ENCODE measurements at places on chromosomes 2 and 18. TPM values are rescaled to one million over a fixed set of nuclear protein-coding genes. Genes with fewer than 3 reads are reported as not detected.
A peak's percentile ranks its signal among the peaks of the same experiment; 100 is the strongest.

- no peaks in the 10 kb centered on the region for H3K36me3 ChIP-seq
- peaks cover 2% of the 10 kb centered on the region for H3K4me1 ChIP-seq
- no peaks in the 10 kb centered on the region for H3K27me3 ChIP-seq
- H3K27ac ChIP-seq, result peak overlapping the region; percentile 59
These were observed 485 bp upstream of the GALNT3 start for GRCh38 chr2:165794536-165794928.

DNA sequence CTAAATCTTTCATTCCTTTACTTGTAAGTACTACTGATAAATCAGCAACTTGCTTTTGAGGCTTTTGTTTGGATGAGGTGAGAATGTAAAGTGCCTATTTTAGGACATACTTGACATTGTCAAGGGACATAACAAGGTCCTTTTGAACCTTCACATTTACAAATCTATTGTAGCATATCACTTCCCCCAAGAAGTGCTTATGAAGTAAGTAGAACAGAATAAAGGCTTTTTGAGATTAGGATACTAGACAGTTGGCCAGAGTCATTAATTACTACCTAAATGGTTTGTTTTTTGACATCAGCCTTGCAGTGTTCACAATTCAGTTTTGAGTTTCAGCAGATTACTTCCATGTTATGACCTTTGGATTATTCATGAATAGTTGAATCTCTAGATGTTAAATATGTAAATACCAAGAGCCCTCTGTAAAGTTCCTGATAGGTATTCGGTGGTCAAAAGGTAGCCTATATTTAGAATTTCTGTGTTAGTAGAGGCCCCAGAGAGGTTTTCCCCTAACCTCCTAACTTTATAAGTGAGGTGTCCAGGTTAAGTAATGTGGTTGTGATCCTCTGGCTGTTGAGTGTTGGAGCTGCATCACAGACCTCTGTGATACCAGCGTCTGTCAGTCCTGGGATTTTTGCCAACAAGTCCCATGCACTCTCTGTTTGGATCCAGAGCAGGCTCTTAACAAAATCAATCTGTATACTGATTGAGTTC is 67.2 kb downstream of the LCLAT1 start:
- no peaks in the 10 kb centered on the region for H3K27me3 ChIP-seq
- H3K4me3 ChIP-seq, result no peak overlapping the region
- H3K36me3 ChIP-seq, result peaks cover 3% of the 10 kb centered on the region
- no peak overlapping the region for H3K27ac ChIP-seq
- no peaks in the 10 kb centered on the region for H3K4me1 ChIP-seq
- no peak for DNase-seq

GRCh38 chr2:223890721-223891120 is 53.3 kb upstream of the AP1S3 start:
- no peak for DNase-seq
- H3K4me3 ChIP-seq, result no peak overlapping the region
- peaks cover 30% of the 10 kb centered on the region for H3K36me3 ChIP-seq
- no peaks in the 10 kb centered on the region for H3K27me3 ChIP-seq
- no peak overlapping the region for H3K27ac ChIP-seq

GRCh38 chr18:48136051-48136826 is 205.8 kb upstream of the SMAD2 start:
- no peak overlapping the region for H3K27ac ChIP-seq
- H3K36me3 ChIP-seq, result no peaks in the 10 kb centered on the region
- H3K4me3 ChIP-seq, result peak overlapping the region; percentile 35
- peak; percentile 59 for DNase-seq
- H3K4me1 ChIP-seq, result peaks cover 16% of the 10 kb centered on the region

DNA sequence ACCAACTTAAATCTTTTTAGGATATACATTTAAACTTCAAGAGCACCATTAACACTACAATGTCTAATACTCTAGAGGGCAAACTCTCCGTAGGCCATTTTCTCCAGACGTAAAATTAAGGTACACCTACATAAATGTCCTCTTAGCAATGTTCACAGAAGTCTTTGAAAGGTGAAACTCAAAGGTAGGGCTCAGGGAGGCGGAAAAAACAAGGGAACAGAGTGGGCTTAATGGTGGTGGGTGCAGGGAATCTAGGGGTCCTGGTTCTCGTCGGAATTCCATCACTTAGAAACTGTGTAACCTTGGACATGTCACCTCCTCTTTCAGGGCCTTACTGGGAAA is 668 bp downstream of the NFU1 start:
- no peaks in the 10 kb centered on the region for H3K36me3 ChIP-seq
- peak overlapping the region; percentile 89 for H3K4me3 ChIP-seq
- H3K27ac ChIP-seq, result peak overlapping the region; percentile 82
- no peak for DNase-seq
- no peaks in the 10 kb centered on the region for H3K27me3 ChIP-seq

- peaks cover 2% of the 10 kb centered on the region for H3K4me1 ChIP-seq
- H3K27me3 ChIP-seq, result 0 out of 2 replicates have a peak, but pooled peaks cover 3% of the 10 kb centered on the region
- H3K4me3 ChIP-seq, result peak overlapping the region; percentile 42
- peak; percentile 50 for DNase-seq
- no peaks in the 10 kb centered on the region for H3K36me3 ChIP-seq
These were observed 23.3 kb upstream of the MC5R start for GRCh38 chr18:13800505-13801259.

DNA sequence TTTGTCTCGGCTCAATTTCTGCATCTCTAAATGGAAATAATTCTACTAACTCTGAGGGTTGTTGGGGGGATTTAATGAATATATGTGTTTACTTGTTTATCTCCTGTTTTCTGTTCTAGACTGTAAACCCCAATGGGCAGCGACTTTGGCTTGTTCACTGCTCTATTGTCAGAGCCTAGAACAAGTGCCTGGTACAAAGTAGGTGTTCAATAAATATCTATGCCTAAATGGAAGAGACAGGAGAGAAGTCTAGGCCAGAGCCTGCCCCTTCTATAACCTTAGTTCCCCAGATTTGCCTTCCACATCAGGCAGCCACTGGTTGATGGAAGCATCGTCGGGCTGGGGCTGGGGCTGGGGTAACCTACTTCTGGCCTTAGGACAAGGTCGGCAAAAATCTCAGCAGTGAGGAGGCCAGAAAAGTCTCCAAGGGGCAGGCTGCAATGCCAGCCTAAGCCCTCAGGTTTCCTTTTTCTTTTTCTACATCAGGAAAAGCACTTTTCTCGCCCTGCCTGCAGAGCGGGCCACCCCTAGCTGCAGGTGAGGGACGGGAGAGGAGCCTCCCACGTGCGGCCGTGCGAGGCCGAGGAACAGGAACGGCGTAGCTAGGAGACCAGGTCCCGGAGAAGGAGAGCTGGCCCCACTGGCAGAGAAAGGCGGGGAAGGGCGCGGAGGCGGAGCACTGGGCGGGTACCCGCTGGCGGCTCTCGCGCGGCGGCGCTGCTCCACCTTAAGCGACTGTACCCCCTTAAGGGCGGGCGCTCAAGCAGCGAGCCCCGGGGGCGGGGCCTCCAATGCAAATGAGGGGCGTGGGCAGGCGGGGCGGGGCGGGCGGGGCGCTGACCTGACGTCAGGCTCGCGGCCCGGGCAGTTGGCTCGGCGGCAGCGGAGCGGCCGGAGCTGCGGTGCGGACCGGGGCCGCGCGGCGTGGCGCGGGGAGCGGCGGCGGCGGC is at the start of gene CNNM4:
Gene CNNM4, plus strand, starts transcription at position 867 of the 950 bp plus-strand sequence. CDS start 98 bp downstream, outside the sequence.
- peaks cover 11% of the 10 kb centered on the region for H3K4me1 ChIP-seq
- peak within 1 kb of the TSS; percentile 49 for H3K4me3 ChIP-seq

- H3K4me3 ChIP-seq, result no peak overlapping the region
- peaks cover 4% of the 10 kb centered on the region for H3K4me1 ChIP-seq
- DNase-seq, result no peak
- H3K27ac ChIP-seq, result no peak overlapping the region
- peaks cover 5% of the 10 kb centered on the region for H3K27me3 ChIP-seq
- no peaks in the 10 kb centered on the region for H3K36me3 ChIP-seq
These were observed 36.8 kb upstream of the LCLAT1 start for GRCh38 chr2:30410217-30410616.

- H3K4me1 ChIP-seq, result peaks cover 2% of the 10 kb centered on the region
- H3K27ac ChIP-seq, result no peak overlapping the region
- H3K4me3 ChIP-seq, result no peak overlapping the region
- H3K36me3 ChIP-seq, result no peaks in the 10 kb centered on the region
- no peaks in the 10 kb centered on the region for H3K27me3 ChIP-seq
- no peak for DNase-seq
These were observed 8.3 kb downstream of the ZCCHC2 start for GRCh38 chr18:62531078-62531477.

- H3K36me3 ChIP-seq, result no peaks in the 10 kb centered on the region
- H3K27ac ChIP-seq, result peak overlapping the region; percentile 83
- no peaks in the 10 kb centered on the region for H3K27me3 ChIP-seq
- H3K4me3 ChIP-seq, result peak overlapping the region; percentile 22
- H3K4me1 ChIP-seq, result peaks cover 14% of the 10 kb centered on the region
These were observed 55.0 kb downstream of the PKDCC start for GRCh38 chr2:42102591-42103450.

DNA sequence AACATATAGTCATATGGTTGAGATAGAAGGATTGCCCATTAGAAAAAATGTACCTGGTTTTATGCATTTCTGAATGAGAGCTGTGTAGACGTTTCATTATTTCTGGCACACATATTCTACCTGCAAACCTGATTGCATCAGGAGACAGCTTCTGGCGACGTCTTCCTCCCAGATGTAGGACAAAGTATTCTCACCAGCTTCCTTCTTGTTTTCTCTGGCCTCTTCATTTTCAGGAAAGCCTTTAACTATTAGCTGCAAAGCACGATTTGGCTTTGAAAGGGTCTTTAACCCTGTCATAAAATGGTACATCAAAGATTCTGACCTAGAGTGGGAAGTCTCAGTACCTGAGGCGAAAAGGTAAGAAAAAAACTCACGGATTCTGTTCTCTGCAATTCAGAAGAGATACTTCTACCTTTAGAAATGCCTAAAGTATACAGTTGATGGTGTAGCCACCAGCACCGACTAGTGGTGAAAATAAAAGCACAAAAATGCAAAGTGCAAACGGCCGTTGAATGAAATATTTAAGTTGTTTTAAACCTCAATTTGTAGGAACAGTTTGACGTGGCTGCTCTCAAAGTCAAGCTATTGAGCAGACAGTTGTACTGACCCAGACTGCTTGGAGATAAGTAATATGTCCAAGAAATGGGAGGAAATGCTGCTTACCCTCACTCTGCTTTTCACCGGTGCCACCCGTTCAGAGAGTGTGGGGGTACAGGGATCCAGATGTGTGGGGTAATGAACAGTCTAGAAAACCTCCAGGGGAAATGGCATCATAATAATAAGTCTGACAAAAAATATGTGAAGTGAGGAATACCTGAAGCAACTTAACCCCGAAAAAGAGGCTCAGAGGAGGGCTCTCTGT is 20.2 kb downstream of the IL18RAP start:
- H3K4me3 ChIP-seq, result no peak overlapping the region
- H3K36me3 ChIP-seq, result no peaks in the 10 kb centered on the region
- no peak overlapping the region for H3K27ac ChIP-seq
- H3K27me3 ChIP-seq, result no peaks in the 10 kb centered on the region

- peak overlapping the region; percentile 85 for H3K4me3 ChIP-seq
- DNase-seq, result no peak
- no peaks in the 10 kb centered on the region for H3K27me3 ChIP-seq
- no peak overlapping the region for H3K27ac ChIP-seq
These were observed 693 bp downstream of the UBE2F start for GRCh38 chr2:237967463-237967951.

GRCh38 chr18:48161191-48161910 is 230.9 kb upstream of the SMAD2 start:
- H3K27me3 ChIP-seq, result peaks cover 42% of the 10 kb centered on the region
- H3K4me1 ChIP-seq, result peaks cover 7% of the 10 kb centered on the region
- no peak overlapping the region for H3K27ac ChIP-seq
- H3K36me3 ChIP-seq, result no peaks in the 10 kb centered on the region
- no peak for DNase-seq
- peak overlapping the region; percentile 50 for H3K4me3 ChIP-seq

CAPN10 gene
- polyA plus RNA-seq, result 44.5 TPM

SCG2 gene
- 0.27 TPM for polyA plus RNA-seq

ANKAR gene
- 0.56 TPM for polyA plus RNA-seq

STK17B gene
- polyA plus RNA-seq, result 0.88 TPM

HMSD gene
- polyA plus RNA-seq, result 0.91 TPM

CCBE1 gene
- 5.2 TPM for polyA plus RNA-seq

LRRFIP1 gene
- polyA plus RNA-seq, result 13.8 TPM

VWC2L gene
- not detected for polyA plus RNA-seq

IL1R1 gene
- 0.19 TPM for polyA plus RNA-seq

ST3GAL5 gene
- 1.6 TPM for polyA plus RNA-seq

CDH20 gene
- polyA plus RNA-seq, result 0.05 TPM

IL1F10 gene
- not detected for polyA plus RNA-seq

NAGK gene
- polyA plus RNA-seq, result 57.9 TPM

TEX44 gene
- not detected for polyA plus RNA-seq

DNAJC5G gene
- 0.83 TPM for polyA plus RNA-seq

FAM237A gene
- polyA plus RNA-seq, result not detected

All from H1 (cell line).